ENCODE measurements at places on chromosomes 2 and 18.
A peak's percentile ranks its signal among the peaks of the same experiment; 100 is the strongest.

DNA sequence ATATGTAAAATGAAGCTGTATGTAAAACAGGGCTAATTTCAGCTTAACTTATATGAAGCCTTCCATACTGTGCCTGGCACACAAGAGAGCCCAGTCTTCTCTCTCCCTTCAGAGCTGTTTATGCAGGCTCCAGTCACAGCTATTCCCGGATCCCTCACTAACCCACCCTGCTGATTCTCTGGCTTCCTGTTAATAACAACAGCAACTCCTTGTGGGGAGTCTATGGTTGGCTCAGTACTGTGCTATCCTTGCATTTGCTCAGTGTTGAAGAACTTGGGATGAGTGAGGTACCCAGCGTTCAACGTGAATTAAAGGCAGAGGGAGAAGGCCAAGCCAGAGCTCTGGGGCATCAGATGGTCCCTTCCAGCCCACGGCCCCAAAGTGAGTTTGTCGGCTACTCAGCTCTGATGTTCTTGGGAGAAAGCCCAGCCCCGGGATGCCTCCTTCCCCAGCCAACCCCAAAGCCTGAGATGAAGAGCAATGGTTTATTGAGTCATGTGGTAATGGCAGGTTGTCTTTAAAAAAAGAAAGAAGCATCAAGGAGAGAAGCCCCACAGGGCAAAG lies 43.2 kb downstream of the PSD4 start:
- DNase-seq = no peak

GRCh38 chr2:128636802-128637147 lies 318.1 kb upstream of the HS6ST1 start:
- DNase-seq = no peak

DNA sequence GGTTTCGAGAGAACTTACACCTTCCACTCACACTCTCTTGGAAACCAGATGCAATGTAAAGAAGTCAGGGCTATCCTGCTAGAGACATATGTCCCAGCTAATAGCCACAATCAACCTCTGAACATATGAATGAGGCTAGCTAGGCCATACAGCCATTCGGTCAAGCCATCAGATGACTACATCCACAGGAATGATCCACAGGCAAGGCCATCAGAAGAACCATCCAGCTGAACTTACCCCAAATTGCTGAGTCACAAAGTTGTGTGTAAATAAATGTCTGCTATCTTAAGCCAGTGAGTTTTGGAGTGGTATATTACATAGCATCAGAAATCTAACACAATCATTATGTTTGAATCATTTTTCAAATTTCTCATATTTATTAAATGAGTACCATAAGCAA lies 5.2 kb upstream of the SPAST start:
- DNase-seq = no peak

GRCh38 chr2:174326161-174327020 lies 8.4 kb upstream of the SP9 start:
- peak; percentile 56 for DNase-seq

DNA sequence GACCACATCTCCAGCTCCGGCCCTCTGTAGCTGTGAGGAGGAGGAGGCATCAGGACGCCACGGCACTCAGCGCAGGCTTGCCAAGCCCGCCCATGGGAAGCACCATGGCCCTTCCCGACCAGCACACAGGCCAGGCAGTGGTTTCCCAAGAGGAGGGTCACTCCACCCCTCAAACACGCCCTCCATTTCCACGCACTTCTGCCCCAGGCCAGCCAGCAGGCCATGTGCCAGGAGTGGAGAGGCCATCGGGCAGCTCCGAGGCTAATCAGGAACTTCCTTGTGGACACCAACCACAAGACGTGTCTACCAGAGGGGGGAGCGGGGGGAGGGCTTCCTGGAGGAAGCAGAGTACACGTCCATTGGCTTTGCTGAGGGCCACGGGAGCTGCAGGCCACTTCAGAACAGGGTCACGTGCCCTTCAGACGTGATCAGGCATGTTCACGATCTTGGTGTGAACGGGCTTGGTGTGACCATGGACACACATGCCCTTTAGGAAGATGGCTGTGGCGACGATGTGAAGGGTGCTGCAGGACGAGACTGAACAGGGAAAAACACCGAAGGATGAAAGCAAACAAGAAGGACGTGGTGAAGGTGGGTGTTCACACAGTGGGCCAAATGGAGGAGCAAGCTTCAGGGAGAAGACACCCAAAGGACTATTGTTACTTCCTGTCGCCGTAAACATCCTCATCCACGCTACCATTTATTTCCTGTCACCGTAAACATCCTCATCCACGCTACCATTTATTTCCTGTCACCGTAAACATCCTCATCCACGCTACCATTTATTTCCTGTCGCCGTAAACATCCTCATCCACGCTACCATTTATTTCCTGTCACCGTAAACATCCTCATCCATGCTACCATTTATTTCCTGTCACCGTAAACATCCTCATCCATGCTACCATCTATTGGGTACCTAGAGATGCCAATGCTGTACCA lies 6.5 kb upstream of the MTERF4 start:
- no peak for DNase-seq

DNA sequence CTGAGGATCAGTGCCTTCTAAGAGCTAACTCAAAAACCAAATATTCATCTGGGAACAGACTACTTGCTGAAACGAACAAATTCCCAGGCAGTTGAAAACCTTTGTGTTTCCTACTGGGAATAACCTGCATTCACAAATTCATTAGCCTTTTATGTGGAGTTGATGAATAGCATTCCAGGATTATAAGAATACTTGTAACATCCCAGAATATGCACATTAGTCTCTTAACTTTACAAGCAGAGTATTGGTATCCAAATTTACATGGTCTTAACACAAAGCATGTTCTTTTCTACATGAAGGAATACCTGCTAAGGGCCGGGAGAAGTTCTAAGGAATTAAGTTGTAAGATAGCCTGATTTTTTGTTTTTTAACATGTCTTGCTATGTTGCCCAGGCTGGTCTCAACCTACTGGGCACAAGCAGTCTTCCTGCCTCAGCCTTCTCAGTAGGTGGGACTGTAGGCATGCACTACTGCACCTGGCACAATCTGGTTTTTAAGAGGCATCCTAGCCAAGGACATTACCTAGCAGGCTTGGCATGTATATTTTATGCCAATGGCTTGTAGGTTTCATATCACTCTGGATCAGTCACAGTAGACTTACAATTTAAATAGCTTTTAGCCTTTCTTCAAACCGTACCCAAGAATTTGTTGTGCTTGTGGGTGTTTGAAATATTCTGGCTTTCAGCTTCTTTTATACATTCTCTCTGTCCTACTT lies 50.7 kb downstream of the MGAT5 start:
- peak; percentile 21 for DNase-seq

- no peak for DNase-seq
Measured at GRCh38 chr2:119888680-119889079, 124.2 kb upstream of the EPB41L5 start.

- no peak for DNase-seq
Measured at GRCh38 chr18:66707473-66707872, 103.6 kb upstream of the CDH19 start.

DNA sequence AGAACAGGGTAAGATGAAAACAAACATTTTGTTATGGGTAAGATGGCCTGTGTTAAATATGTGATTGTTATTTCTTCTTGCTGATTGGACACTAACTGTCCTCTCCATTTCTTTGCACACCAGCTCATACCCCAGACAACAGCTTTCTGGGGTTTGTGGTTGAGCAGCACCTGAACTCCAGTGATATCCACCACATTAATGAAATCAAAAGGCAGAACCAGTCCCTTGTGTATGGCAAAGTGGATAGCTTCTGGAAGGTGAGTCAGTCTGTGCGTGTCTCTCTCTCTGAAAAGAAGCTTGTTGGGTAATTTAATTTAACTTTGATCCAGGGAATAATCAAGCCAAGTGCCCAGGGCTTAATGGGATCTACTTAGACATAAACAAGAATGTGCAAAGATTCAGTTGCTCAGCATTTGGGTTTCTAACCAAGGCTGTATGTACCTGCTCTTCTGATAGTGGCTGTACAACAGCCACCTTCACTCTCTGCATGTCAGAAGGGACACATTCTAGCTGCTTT lies 108.3 kb downstream of the MGAT5 start:
- peak; percentile 49 for DNase-seq

DNA sequence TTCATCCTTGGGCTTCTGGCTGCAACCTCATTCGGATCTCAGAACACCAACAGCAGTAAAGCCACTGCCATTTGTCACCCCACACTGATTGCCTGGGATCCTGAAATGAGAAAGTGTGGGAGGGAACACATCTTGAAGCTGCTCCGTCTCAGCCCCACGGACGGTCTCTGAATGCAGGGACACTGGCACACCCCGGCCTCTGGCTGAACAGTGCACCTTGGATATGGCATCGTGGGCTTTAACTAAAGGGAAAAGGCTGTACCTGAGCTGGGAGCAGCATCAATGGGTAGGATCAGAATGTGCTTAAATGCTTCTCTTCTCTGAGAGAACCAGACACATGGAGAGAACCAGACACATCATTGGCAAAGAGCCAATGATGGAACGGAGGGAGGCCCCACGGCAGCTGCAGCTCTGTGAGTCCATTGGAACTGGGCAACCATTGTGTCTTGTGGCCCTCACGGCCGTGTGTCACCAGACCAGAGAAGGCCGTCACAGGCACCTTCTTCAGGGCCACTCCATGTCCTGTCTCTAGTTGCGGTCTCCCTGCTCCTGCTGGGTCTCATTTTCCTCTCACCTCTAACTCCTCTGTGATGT lies 193.4 kb upstream of the MYT1L start:
- no peak for DNase-seq

GRCh38 chr2:106095478-106096298 lies 98.4 kb downstream of the UXS1 start:
- no peak for DNase-seq

- no peak for DNase-seq
Measured at GRCh38 chr2:20137131-20137571, 85.7 kb upstream of the LAPTM4A start.

DNA sequence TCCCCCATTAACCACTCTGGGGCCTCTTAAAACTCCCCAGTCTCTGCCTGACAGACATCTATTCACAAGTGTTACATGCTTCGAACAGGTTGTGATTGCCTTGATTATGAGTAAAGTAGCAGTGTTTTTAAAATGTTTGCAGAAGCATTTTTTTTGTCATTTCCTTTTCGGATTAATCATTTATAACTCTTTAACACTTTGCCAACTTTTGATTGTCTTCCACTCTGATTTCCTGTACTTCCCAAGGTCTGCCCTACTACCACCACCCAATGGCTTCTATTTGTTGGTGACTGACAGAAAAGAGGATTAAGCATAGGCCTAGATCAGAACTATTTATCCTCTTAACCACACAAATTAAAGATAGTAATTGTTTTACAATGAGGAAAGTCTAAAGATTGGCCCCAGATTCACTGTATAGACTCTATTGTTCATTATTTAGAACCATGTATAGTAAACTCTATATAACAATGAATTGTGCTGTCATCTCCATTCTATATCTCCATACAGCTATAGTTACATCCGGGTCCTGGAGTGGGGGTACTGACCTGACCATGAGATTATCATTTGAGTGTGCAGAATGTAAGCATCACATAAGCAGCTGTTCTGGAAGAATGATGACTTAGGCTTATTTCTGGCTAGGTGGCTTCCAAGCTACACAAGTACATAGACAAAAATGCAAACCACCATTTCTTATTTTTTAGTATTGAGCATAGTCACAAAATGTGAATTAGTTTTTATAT lies 110.3 kb upstream of the RBMS1 start:
- DNase-seq = no peak

DNA sequence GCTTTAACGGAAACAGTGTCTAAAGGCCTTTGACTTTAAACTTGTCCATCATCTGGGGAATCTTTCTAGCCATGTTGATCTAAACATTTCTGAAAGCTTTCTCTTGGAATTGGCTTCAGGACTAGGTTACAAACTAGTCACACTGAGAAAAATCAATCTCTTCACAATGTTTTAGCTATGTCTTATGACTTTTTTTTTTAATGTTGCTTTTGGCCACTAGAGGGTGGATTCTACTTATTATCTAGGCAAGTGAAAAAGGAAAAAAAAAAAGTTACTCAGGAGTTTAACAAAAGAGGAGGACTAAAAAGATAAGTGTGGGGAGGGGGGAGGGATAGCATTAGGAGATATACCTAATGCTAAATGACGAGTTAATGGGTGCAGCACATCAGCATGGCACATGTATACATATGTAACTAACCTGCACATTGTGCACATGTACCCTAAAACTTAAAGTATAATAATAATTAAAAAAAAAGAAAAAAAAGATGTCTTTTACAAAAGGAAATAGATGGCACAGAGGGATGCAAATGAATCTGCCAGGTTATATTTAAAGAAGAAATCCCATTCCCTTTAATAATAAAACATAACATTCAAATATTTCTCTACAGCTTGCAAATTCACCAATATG lies 160.4 kb upstream of the PID1 start:
- DNase-seq = peak; percentile 44

GRCh38 chr18:34871435-34871834 lies 161.3 kb downstream of the DTNA start:
- no peak for DNase-seq

- no peak for DNase-seq
Measured at GRCh38 chr2:59584958-59585357, 968.5 kb downstream of the BCL11A start.

- no peak for DNase-seq
Measured at GRCh38 chr2:28702415-28702861, 49.2 kb upstream of the PPP1CB start.

GRCh38 chr18:76823587-76824011 lies 1.2 kb downstream of the ZNF236 start:
- DNase-seq = no peak

DNA sequence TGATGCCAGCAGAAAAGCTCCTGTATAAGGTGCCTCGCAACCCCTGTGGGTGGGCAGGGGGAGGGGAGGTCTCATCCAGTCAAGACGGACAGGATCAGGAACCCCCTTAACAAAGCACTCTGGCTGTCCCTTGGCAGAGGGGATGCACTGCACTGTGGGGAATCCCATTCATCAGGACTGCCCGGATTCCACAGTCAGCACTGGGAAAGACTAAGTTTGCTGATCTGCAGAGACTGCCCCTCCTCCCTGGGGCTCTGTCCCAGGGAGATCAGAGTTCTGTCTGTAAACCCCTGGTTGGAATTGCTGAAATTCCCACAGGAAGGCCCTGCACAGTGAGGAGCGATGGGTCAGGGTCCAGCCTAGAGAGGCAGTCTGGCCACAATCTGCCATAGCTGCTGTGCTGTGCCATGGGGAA lies 149.5 kb upstream of the RBBP8 start:
- DNase-seq = no peak

DNA sequence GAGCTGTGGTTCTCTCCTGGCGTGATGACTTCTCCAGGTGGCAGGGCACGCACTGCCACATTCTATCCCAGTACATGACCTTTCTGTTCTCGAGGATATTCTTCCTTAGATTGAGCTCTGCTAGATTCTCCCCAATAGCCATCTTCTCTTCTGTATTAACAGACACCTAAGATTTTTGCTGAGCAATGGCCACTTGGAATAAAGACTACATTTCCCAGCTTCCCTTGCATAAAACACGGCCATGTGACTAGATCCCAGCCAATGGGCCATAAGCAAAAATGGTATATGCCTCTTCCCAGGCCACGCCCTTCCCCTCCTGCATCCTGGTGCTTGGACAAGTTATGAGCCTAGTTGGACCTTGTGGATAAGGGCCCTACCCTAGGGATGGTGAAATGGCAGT lies 82.1 kb downstream of the EIF2AK3 start:
- no peak for DNase-seq

- DNase-seq = peak; percentile 42
Measured at GRCh38 chr2:32553829-32554432, 73.9 kb upstream of the TTC27 start.

- DNase-seq = no peak
Measured at GRCh38 chr2:187419808-187420207, 28.2 kb downstream of the CALCRL start.
